ENCODE measurements at places on chromosomes 13 and 19. TPM values are rescaled to one million over a fixed set of nuclear protein-coding genes. Genes with fewer than 3 reads are reported as not detected.

Gene PRPF31
- total RNA-seq: 26.9 TPM

Gene ZSCAN22
- total RNA-seq: 3.4 TPM

Gene GRIN2D
- total RNA-seq: 6.3 TPM

Gene ACER1
- 0.11 TPM for total RNA-seq

Gene FAM83E
- not detected for total RNA-seq

Gene COX7A1
- total RNA-seq: 5.8 TPM

- no peak for DNase-seq
Observed at GRCh38 chr13:77218274-77218673, 108.6 kb downstream of the MYCBP2 start.

DNA sequence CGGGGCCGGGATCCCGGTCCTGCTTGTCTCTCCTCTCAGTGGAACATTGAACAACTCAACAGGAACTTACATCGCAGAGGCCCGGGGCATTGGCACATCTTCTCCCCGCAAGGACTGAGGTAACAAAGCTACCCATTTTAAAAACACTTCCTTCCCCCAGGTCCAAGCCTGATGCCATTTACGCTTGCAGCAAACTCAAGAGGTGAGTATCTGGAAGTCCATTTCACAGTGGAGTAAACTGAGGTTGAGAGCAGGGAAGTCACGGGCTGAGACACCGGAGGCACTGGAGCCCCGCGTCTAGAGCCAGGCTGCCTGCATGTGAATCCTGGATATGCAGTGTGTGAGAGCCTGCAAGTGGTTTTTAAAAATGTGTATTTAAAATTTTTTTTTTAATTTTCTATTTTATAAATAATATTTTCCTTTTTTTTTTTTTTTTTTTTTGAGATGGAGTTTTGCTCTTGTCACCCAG lies 492 bp upstream of the PGLYRP1 start:
- no peak for DNase-seq

GRCh38 chr13:107586216-107586615 lies 629.1 kb downstream of the LIG4 start:
- DNase-seq: no peak

DNA sequence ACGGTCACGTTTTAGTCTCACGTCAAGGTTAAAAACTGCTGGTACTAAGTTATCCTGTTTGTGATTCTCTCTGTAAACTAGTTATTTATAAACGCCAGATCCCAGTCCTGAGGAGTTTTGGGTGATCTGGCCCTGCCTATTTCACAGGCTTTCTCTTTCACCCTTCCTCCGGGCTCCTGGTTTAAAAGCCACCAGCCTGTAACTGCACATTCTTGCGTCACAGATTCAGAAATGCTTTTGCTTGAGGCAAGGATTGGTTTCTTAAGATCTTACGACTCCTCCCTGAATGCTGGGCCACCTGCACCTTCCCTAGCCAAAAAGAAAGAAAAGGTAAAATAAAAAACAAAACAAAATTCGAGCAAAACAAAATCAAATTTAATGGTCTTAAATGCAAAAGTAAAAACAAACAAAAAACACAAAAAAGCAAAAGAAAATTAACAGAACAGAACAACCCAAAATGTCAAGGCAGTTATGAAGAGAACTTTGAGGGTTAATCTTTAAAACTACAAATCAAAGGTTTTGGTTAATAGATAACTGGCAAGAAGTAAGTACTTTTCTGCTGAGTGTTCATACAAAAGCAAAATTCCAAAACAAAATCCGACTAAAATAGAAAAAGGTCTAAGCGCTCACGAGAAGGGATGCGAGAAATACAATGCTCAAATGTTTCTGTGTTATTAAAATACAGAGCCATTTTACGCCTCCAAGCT lies 18.6 kb upstream of the TIMM44 start:
- no peak for DNase-seq

GRCh38 chr13:26377038-26377437 lies 123.1 kb downstream of the CDK8 start:
- no peak for DNase-seq

DNA sequence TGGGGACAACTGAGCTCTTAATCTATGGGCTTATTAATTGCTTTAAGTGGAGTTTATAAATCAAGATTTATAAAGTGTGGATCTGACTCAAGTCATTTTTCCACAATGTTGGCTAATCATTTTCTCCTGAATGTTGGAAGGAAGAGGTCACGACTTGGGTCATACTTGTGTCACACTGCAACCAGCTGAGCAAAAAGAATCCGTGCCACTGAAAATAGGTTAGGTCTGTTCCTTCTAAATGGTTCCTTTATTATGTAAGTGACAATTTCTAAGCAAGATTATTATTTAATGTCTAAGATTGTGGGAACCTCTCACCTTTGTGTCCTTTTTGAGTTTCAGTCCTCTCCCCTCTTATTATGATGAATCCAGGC lies 178.6 kb downstream of the SHISA2 start:
- no peak for DNase-seq

DNA sequence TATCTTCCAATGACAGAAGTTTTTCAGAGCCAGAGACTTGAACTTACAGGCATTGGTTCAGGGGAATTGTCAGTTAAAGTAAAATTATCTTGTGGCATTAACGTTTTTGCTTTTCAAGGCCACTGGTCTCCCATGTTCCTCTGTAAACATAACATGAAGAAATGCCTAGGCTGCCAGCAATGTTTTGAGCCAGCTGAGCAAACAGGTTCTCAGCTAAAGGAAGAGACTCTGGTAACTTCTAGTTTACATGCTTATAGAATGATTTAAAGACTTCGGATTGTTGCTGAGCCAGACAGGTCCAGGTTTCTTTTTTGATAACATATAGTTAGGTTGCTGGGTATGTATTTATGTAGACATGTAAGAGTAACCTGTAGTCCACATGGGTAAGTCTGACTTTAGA lies 35.7 kb downstream of the ZNF493 start:
- DNase-seq: no peak

DNA sequence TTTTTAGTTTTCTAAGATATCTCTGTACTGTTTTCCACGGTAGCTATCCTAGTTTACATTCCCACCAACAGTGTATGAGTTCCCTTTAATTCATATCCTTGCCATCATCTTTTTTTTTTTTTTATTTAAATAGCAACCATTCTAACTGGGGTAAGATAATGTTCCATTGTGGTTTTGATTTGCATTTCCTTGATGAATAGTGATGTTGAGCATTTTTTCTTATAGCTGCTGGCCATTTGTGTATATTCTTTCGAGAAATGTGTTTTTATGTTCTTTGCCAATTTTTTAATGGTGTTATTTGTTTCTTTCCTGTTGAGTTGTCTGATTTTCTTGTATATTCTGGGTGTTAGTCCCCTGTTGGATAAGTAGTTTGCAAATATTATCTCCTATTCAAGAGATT lies 454.8 kb downstream of the DACH1 start:
- no peak for DNase-seq

DNA sequence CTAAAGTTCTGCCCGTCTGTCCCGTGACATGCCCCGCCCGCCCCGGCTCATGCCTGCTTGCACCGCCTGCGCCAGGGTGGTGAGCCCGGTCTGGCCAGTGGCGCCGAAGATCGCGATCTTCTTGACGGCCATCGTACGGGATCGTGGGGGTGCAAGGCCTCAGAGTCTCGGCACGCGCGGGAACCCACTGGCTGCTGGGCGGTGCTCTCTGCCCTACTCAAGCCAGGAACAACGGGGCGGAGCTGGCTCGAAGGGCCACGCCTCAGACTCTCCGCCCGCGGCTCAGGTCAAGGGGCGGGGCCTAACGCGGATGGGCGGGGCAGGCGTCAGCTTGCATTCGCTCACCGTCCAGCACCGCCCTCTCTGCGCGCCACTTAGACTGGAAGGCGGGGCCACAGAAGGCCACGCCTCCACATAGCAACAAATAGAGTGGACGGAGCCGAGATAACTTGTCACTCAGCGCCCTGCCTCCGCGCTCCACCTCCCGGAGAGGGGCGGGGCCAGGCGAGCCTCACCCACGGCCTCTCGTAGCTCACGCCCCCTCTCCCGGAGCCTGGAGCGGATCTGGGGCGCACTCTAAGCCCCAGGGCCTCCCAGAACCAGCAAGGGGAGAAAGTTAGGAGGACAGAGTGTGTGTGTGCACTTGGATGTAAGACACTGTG lies at the start of gene BLVRB:
Gene BLVRB (minus strand): TSS at position 189 of the 662 bp plus-strand sequence. CDS start 57 bp downstream, at position 132.
- DNase-seq: peak; percentile 100

DNA sequence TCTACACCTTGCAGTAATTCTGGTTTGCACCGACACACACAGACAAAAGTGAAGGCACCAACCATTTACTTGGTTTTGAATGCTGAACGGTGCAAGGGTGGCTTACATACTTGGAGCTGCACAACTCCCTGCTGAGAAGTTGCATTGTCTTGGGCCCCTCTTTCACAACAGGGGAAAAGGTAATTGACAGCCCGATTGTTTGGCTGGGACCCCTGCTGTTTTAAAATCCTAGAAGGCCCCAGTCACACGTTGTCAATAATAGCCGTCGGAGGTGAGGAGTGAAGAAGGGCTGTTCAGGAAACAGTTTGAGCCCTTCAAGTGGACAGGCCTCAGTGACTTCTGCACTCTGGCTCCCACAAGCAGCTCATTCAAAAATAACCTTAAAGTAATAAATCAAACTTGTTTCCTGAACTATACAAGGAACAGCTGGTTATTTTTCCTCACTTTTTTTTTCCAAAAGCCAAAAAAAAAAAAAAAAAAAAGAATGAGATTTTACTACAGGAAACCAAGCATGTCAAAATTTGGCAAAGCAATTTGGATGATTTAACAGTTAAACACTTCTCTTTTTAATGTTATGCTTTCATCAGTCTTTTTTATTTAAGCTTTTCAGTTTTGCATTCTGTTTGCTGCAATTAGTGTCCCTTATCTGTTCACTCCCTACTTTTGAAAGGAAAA lies 19.0 kb upstream of the SPRY2 start:
- no peak for DNase-seq

- peak; percentile 34 for DNase-seq
Observed at GRCh38 chr19:10544242-10544752, 593 bp downstream of the ATG4D start.

DNA sequence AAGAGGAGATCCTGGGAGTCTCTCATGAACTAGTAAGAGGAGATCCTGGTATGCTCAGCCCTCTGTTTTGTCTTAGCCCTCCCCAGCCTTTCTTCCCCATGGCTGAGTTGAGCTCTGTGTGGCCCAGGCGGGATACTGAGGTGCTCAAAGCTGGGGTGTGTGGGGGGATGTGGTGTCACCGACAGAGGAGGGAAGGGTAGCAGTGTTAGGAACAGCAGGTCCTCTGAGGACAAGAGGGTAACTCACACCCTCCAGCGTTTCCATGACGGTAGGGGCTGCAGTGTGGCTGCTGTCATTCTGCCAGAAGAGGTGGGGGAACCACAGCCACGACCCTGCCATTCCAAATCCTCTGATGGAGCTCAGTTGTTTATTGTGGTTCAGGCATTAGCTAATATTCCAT lies 691 bp downstream of the KIR2DL4 start:
- no peak for DNase-seq

DNA sequence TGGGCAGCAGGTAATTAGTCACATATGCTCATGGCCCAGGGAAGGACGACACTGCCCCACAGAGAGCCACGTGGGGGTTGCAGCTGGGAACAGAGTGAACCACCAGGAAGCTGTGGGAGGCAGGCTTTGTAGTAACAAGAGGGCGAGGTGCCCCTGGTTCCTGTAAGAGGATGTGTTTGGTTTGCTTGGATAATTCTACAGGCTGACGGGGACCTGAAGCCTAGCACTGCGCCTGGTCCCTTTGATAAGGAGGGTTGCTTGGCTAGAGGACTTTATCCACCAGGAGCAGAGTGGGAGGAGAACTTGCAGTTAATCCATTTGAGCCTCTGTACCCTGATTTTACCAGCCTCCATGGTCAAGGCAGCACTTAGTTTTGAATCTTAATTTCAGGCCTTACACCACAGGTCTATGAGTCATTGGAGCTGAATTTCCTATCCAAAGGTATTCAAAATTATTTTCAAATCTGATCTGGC lies 67.4 kb upstream of the CLDN10 start:
- no peak for DNase-seq

DNA sequence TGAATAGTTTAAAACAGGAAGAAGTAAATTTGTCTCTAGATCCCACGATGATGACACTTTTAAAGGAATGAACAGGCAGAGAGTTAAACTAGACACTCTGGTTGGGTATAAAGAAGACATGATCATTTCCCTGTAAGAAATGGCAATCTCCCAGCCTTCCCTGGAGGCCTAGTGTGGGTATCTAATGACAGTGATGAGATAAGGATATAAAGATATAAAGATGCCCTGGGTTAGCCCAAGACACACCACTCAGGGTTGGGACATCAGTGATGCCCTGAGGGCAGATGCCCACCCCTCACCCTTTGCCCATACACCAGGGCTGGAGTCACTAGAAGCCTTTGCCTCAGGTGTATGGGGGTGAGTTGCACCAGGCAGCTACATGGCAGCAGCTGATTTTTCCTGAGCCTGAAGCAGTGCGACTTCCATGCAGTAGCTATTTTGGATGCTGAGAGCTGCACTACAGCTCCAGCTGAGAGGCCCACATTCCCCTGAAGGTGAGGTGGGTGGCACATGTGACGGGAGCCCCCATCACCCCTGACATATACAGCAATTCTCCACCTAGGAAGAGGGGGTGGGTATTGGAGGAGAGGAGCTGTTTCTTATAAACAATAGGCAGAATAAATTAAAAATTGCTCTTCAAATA lies 177.5 kb downstream of the NDFIP2 start:
- DNase-seq: no peak

DNA sequence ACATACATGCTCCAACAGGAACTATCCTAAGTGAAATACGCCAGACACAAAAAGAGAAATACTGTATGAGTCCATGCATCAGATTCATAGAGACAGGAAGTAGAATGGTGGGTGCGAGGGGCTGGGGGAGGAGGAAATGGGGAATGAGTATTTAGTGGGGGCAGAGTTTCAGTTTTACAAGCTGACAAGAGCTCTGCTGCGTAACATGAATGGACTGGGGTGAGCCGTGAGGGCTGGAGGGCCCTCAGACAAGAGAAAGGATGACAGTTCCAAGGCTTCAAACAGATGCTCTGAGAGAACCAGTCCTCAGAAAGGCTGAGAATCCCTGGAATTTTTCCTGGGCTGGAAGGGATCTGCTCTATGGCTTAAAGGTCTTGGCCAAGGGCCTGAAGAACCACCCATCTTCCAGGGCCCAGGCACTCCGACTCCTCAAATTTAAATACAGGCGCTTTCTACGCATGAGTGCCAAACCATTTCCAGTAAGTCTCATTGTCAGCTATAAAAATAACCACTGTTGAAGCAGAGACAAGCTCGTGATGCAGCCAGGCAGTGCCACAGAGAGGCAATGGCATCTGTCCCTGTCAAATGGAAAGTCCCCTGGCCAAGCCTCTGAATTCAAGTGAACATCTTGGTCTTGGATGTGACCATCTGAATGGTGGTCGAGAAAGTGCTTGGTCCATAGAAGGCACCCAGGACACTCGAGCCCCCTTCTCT lies 17.5 kb downstream of the KLF2 start:
- no peak for DNase-seq

- no peak for DNase-seq
Observed at GRCh38 chr13:82905071-82905470, 977.2 kb downstream of the SLITRK1 start.

Measured in spinal cord (tissue), 10 donors.